Urothelium cell line (cell line): ENCODE measurements at places on chromosomes 12 and 14.
A peak's percentile ranks its signal among the peaks of the same experiment; 100 is the strongest.

DNA sequence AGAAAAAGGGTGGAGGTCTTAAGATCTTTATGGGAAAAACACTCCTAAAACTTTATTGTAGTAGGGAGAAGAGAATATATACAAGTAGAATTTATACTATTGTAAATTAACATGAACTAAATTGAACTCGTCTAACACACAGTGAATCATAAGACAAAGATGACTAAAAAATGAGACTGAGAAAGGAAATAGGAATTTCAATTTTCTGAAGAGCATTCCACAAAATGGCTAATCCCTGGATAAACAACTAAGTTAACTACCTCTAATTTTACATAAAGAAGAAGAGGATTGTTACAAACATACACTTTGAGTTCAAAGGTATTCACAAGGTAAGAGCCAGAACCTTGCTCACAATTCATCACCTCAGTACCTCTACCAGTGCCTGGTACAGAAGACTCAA is 2.0 kb downstream of the MAP4K5 start:
- no peak for DNase-seq

DNA sequence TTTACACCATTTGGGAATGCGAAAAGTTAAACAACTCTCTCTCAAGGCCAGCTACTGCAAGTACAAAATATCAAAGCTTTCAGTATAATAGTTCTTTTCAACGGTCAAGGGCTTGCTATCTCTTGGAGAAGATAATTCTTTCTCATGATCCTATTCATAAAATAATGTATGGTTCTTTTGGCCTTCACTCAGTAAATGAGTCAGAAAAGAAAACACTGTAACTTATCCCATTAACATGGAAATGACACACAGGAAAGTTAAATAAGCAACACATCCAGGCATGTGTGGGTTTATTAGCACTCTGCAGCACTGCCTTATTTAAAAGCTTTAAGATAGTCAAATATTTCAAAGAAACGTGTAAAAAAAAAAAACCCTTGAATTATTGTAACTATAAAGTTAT is 36.9 kb downstream of the ZFC3H1 start:
- no peak for DNase-seq

- peak; percentile 78 for DNase-seq
These were observed 4.4 kb downstream of the ZBTB42 start for GRCh38 chr14:104805326-104805678.

GRCh38 chr12:53073881-53074280 is 5.3 kb downstream of the SPRYD3 start:
- no peak for DNase-seq
